Endothelial cell (in vitro differentiated cells): ENCODE measurements at places on chromosomes 5 and 9. TPM values are rescaled to one million over a fixed set of nuclear protein-coding genes. Genes with fewer than 3 reads are reported as not detected.

- no peak for DNase-seq
- no peaks in the 10 kb centered on the region for H3K27me3 ChIP-seq
- no peak overlapping the region for H3K27ac ChIP-seq
- no peaks in the 10 kb centered on the region for H3K36me3 ChIP-seq
Measured at GRCh38 chr9:125049212-125050049, 93.9 kb downstream of the SCAI start.

Gene GABRA1
- total RNA-seq = not detected

Gene PDE6A
- total RNA-seq = not detected

- H3K27ac ChIP-seq = no peak overlapping the region
- peaks cover 4% of the 10 kb centered on the region for H3K27me3 ChIP-seq
- H3K4me1 ChIP-seq = peaks cover 4% of the 10 kb centered on the region
- no peak overlapping the region for H3K4me3 ChIP-seq
- H3K36me3 ChIP-seq = peaks cover 11% of the 10 kb centered on the region
Measured at GRCh38 chr9:93522736-93523135, 53.6 kb upstream of the PHF2 start.

DNA sequence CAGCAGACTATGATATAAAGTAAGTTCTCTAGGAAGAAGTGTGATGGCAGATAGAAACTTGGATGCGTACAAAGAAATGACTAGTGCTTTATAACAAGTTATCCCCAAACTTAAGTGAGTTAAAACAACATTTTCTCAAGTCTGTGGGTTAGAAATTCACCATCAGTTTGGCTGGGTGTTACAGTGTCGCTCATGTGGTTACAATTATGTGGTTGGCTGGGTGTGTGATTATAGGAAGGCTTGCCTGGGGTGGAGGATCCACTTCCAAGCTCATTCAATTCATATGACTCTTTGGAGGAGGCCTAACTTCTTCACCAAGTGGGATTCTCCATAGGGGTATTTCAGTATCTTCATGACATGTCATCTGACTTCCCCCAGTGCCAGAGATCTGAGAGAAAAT, 10.3 kb upstream of the C9orf40 start:
- no peak overlapping the region for H3K27ac ChIP-seq
- peaks cover 4% of the 10 kb centered on the region for H3K27me3 ChIP-seq
- H3K4me3 ChIP-seq = no peak overlapping the region
- no peaks in the 10 kb centered on the region for H3K4me1 ChIP-seq
- H3K36me3 ChIP-seq = peaks cover 7% of the 10 kb centered on the region
- no peak for DNase-seq

Gene PCDHB11
- total RNA-seq = 6.4 TPM
